ENCODE measurements at places on chromosomes 13 and 19.

GRCh38 chr13:87393358-87393757 lies 277.8 kb upstream of the SLITRK5 start:
- H3K27ac ChIP-seq = no peak overlapping the region
- no peak for DNase-seq
- no peak overlapping the region for H3K4me3 ChIP-seq
- H3K27me3 ChIP-seq = no peaks in the 10 kb centered on the region
- no peaks in the 10 kb centered on the region for H3K4me1 ChIP-seq

GRCh38 chr19:38658462-38659306 lies 11.2 kb downstream of the ACTN4 start:
- no peaks in the 10 kb centered on the region for H3K27me3 ChIP-seq
- DNase-seq = no peak
- H3K4me3 ChIP-seq = no peak overlapping the region
- peaks cover 13% of the 10 kb centered on the region for H3K4me1 ChIP-seq

DNA sequence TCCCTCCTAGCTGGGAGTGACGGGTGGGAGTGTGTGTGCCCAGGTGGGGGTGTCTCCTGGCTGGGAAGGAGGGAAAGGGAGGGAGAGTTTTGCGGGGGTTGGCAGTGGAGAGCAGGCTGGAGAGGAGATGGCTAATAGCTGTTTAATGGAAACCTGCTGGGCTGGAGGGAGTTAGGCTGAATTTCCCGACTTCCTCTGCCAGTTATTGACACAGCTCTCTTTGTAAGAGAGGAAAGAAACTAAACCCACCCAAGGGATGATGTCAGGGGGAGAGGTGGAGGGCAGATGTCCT lies 10.2 kb upstream of the ILF3 start:
- peaks cover 57% of the 10 kb centered on the region for H3K36me3 ChIP-seq
- DNase-seq = no peak
- peaks cover 10% of the 10 kb centered on the region for H3K4me1 ChIP-seq
- H3K4me3 ChIP-seq = no peak overlapping the region

- peaks cover 4% of the 10 kb centered on the region for H3K4me1 ChIP-seq
- H3K36me3 ChIP-seq = no peaks in the 10 kb centered on the region
- no peak overlapping the region for H3K4me3 ChIP-seq
- no peak for DNase-seq
- H3K27ac ChIP-seq = no peak overlapping the region
Observed at GRCh38 chr13:75724752-75725517, 88.8 kb downstream of the LMO7 start.

DNA sequence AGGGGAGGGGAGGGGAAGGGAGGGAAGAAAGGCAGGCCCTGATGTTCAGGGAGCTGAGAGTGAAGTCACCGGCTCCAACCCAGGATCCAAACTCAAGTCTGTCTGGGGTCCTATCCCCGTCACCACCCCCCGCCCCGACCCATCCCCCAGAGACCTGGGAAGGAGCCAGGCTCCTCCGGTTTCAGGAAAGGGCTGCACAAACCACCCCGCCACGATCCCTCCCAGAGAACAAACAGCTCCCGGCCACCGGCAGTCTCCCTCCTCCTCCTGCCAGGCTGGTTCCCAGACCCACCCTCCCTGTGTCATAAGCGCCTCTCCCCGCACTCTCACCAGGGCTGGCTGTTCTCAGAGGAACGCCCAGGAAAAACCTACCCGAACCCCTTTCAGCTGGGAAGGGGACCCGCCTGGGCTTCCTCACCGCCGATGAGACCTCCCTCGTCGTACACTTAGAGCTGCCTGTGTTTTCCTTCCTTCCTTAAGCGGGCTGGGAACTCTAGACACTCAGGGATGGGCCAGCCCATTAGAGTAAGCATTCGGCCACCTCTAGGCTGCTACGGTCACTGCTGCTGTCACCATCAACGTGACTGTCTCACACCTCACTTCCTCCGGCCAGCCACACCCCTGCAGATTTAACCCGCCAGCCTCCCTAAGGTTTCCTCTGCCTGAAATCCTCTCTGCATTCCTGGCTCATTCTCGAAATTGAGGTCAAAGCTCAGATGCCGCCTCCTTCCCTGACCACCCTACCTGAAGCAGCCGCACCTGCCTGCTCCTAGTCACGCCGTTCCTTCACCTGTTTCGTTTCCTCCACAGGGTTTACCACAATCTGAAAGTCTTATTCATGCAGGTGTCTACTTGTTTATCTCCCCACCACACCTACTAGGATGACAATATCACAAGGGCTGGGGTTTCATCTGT lies 6.3 kb upstream of the RDH13 start:
- no peak overlapping the region for H3K27ac ChIP-seq
- no peak overlapping the region for H3K4me3 ChIP-seq
- no peak for DNase-seq

DNA sequence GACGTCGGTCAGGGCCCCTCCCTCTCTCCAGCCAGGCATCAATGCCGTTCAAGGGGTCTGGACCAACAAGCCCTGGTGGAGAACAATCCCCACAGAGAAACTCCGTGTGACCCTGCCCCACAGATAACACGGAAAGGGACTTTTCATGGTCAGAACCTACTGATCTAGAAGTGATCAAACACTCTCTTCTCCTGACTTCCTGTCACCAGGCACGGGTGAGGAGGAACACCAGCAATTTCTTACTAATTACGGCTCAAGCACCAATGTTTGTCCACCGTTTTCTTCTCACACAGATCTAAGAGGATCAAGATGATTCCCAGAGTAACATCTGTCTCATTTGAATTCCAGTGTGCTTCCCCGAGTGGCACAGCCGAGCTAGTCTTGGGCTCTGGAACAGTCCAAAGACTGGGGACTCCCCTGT lies 11.8 kb downstream of the RASA3 start:
- H3K4me1 ChIP-seq = peaks cover 36% of the 10 kb centered on the region
- H3K27me3 ChIP-seq = no peaks in the 10 kb centered on the region
- H3K27ac ChIP-seq = peak overlapping the region; percentile 11
- H3K4me3 ChIP-seq = no peak overlapping the region
- DNase-seq = no peak
- peaks cover 6% of the 10 kb centered on the region for H3K36me3 ChIP-seq

- no peaks in the 10 kb centered on the region for H3K27me3 ChIP-seq
- no peaks in the 10 kb centered on the region for H3K36me3 ChIP-seq
- no peak for DNase-seq
- no peak overlapping the region for H3K4me3 ChIP-seq
Observed at GRCh38 chr13:46609726-46610125, 56.8 kb downstream of the LRCH1 start.

- H3K27me3 ChIP-seq = no peaks in the 10 kb centered on the region
- H3K36me3 ChIP-seq = no peaks in the 10 kb centered on the region
- peak; percentile 2 for DNase-seq
- peaks cover 21% of the 10 kb centered on the region for H3K4me1 ChIP-seq
- H3K27ac ChIP-seq = no peak overlapping the region
Observed at GRCh38 chr13:35388441-35389355, 87.8 kb downstream of the MAB21L1 start.

Data from neuronal stem cell (in vitro differentiated cells).